ENCODE measurements at places on chromosomes 13 and 19.

- no peak for DNase-seq
These were observed 132.1 kb downstream of the ATP8A2 start for GRCh38 chr13:25503856-25504255.

DNA sequence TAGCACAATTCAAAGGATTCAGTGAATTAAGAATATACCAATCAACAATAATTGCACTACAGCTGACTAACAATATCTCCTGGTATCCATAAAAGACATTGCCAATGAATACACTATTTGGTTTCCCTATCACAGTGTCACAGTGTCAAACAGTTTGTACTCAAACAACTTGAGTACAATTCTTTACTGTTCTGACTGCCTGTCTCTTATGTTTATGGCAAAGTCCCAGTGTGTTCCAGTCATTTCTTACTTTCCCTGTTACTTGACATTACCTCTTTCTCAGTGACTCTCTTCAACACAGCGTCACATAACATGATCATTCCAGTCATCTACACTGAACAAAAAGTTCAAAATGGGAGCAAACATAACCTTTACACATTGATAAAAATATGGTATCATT is 21.2 kb upstream of the RNASEH2B start:
- no peak for DNase-seq

DNA sequence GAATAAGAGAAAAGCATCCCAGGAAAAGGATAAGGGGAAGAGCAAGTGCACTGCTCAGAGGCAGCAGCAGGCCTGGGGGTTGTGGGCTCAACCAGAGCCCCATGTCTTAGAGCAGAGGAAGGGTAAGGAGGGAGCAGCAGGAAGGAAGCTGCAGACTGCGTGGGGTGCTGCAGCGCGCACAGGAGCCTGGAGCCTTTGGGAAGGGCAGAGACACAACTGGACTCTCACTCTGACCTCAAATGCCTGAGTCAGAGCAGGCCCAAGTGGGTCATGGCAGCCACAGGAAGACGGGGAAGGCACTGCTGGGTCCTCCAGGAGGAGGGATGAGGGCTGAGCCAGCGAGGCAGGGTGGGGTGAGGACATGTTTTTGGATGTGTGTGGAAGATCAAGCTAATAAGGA is 31.6 kb downstream of the SIGLEC7 start:
- no peak for DNase-seq

DNA sequence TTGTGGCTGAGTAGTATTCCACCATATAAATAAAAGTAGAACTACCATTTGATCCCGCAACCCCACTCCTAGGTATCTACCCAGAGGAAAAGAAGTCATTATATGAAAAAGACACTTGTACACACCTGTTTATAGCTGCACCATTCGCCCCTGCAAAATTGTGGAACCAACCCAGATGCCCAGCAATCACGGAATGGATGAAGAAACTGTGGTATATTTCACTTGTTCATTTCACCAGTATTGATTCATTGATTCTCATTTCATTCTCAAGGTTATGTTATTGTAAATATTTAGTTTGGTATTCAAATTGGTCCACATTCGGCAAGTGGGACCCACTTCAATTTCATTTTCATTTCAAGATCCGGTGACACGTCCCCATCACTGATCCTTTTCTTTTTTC is 8.2 kb upstream of the RFPL4A start:
- DNase-seq = no peak

GRCh38 chr19:28881616-28882015 is 331.3 kb downstream of the UQCRFS1 start:
- no peak for DNase-seq

GRCh38 chr13:27678306-27679040 is 56.8 kb downstream of the POLR1D start:
- DNase-seq = no peak

DNA sequence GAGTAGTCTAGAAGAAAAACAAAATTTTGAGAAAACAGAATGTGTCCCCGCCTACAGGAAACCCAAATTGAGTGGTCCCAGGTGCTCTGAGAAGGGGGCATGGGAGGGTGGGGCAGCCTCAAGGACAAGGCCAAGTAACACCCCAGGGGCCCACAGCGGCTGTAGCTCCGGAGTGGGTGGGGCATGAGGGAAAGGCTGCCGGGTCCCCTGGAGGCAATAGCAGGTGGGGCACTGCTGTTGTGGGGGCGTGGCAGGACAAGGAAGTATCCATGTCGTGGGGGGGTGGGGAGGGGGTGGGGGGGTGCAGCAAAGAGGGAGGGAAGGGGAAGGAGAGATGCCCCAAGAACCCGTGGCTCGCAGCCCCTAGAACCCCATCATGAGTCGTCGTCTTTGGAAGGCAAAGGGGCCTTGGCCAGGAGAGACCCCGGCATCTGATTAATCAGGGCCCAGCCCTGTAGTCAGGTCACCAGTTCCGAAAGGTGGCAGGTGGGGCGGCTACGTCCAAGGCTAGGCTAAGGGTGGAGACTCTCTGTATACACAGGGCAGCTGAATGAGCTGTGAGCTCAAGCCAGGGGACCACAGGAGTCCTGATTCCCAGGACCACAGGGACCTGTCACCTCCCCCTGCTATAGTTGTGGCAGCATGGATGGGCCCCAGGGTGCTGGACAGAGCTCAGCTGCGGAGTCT is 7.5 kb upstream of the ISYNA1 start:
- DNase-seq = no peak

- no peak for DNase-seq
These were observed 2.3 kb downstream of the U2AF2 start for GRCh38 chr19:55656988-55657747.

DNA sequence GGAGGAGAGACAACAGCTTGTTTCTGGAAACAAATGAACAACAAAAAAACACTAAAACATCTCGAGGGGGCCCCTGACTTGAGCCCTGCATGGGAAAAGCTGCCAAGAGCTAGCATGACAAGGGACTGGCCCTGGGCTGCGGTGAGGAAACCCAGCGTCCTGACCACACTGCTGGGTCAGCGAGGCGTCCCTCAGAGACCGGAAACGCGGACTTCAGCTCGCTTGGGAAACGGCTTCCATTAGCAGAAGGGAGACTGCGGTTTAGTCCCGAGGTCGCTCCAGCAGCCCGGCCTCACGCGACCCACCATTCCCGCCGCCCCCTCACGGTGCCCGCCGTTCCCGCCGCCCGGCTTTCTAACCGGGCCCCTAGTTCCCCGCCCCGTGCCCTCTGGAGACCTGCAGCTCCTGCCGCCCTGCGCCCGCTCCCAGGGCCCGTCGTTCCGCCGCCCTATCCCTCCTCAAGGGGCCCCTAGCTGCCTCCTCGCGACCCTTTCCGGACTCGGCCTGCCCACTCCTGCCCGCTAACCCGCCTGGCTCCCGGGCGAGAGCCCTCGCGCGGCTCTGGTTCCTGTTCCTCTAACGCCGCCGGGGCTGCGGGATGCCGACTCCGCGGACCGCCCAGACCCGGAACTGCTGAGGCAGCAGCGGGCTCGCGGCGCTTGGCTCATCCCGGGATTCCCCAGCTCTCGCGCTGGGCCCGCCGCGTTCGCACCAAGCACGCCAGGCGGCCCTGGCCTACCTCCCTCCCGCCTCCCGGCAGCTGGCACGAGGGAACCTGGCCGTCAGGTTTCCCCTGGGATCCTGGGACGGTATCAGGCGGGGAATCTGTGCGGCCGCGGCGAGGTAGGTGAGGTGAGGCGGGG is at the start of gene CCDC122:
Gene CCDC122 (minus strand): TSS at position 849 of the 863 bp plus-strand sequence. CDS start 10,364 bp downstream, outside the sequence.
- peak; percentile 82 for DNase-seq

DNA sequence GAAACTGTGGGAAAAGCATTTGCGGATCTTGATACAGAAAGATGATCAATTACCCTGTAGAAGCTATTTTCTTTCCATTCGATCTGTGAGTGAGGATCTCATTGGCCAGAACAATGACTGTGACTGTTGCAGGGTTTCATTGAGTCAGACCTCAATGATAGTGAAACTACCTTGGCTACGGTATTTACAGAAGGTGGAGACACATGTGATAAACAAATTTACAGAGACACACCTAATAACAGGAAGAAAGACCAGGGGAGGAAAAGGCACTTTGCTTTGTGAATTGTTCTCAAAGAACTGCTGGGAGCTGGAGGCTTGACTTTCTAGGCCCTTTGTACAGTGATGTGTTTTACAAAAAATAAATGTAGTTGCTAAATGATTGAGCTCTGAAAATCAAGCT is 19.9 kb upstream of the ARGLU1 start:
- no peak for DNase-seq

DNA sequence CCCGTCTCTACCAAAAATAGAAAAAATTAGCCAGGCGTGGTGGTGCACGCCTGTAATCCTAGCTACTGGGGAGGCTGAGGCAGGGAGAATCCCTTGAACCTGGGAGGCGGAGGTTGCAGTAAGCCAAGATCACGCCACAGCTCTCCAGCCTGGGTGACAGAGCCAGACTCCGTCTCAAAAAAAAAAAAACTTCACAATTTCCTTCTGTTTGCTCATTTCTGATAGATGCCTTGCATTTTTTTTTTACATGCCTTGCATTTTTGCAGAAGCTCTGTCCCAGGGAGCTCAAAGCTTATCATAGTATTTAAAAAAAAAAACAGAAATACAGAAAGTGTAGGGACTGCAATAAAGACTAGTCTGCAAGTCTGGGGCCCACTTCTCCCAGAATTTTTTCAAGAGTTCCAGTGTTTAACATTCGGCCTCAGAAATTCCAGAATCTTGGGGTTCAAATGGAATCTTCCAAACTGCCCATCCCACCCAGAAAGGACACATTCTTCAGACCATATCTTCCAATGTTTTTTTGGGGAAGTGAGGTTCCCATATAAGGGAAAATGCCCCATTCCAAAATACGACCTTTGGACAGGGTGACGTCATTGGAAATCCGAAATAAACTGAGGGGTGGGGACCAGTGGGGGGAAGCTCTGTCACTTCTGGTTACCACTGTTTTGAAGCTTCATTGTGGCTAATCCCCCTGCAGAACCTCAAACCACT is 17.2 kb upstream of the RAB8A start:
- DNase-seq = no peak

DNA sequence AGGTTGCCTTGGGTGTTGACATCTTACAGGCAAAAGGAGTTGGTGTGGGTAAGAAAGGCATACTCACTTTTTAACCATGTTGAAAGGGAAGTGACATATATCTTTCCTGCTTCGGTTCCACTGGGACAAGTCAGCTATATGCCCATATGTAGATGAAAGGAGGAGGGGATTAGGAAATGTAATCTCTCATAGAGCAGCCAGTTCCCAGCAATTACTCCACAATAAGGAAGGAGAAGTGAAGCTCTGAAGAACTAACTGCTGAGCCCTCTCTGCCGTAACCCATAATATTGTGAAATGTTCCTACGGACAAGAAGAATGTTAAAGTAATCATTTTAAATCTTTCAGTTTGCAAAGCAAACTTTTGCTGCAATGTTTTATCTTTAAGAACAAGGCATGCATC is 82.2 kb downstream of the EDNRB start:
- DNase-seq = no peak

DNA sequence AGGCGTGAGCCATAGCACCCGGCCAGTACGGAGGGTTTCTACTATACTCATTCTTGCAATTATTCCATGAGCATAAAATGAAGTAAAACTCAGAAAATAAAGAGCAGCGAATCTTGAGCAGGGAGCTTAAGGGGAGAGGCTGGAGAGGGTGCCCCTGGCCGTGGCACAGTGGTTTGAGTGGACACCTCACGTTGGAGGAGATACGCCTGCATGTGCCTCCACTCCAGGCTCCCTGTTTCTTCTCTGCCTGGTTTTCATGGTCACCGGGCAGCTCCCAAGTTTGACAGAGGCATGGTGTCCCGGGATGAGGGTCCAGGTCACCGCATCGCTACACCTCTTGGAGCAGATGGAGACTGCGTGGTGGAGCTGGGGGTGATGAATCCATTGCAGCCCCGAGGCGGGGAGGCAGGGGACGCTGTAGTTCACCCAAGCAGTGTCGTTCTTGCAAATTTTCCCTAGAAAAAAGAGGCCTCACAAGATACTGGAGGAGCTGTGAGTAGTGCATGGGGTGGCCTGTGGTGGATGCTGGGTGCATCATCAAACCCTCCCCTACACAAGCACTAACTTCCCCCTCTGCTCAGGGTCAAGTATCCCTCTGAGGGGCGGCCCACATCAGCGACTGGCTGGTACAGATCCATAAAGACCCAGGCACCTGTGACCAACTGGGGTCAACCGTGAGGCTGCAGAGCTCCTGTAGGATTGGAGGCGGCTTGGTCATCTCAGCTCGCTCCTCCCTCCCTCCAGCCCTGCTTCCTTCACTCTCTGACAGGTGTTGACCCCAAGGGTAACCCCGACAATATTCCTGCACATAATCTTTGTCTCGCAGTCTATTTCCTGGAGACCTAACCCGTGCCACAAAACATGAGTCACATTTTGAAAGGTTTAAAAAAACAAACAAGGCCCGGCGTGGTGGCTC is 3.6 kb upstream of the MIER2 start:
- DNase-seq = no peak

- no peak for DNase-seq
These were observed 1525.9 kb upstream of the SLC10A2 start for GRCh38 chr13:104592127-104592526.

GRCh38 chr13:31885994-31886393 is 145.6 kb upstream of the FRY start:
- DNase-seq = no peak

- DNase-seq = no peak
These were observed 93.6 kb downstream of the RFC3 start for GRCh38 chr13:33911521-33911920.

- no peak for DNase-seq
These were observed 3.7 kb upstream of the SWSAP1 start for GRCh38 chr19:11370744-11371143.

DNA sequence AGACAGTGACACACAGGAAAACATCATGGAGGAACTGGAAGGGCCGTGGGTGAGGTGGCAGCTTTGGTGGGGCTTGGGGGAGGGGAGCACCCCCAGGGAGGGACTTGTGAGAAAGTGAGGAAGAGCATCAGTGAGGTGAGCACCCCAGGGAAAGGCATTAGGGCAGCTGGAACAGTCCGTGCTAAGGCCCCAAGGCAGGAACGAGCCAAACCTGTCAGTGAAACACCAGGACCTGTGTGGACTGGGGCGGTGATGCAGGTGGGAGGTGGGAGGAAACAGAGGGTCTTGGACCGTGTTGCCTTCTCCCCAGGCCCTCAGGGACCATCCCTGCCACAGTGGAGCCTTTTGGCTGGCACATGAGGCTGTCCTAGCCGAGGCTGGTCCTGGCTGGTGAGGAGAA is 17.3 kb upstream of the SLC7A10 start:
- no peak for DNase-seq

GRCh38 chr13:26266311-26266710 is 12.4 kb downstream of the CDK8 start:
- no peak for DNase-seq

GRCh38 chr19:3494559-3494958 is 5.9 kb downstream of the DOHH start:
- DNase-seq = peak; percentile 73

Measured in activated naive CD4-positive, alpha-beta T cell treated with anti-CD3 and anti-CD28 coated beads, Interleukin-2, amount 10 ng/mL, durations not matched to agents 7 days and 5 days (primary cell).